ENCODE measurements at places on chromosomes 13 and 19.

GRCh38 chr13:95707442-95708390, 30.8 kb downstream of the DNAJC3 start:
- no peak for DNase-seq

DNA sequence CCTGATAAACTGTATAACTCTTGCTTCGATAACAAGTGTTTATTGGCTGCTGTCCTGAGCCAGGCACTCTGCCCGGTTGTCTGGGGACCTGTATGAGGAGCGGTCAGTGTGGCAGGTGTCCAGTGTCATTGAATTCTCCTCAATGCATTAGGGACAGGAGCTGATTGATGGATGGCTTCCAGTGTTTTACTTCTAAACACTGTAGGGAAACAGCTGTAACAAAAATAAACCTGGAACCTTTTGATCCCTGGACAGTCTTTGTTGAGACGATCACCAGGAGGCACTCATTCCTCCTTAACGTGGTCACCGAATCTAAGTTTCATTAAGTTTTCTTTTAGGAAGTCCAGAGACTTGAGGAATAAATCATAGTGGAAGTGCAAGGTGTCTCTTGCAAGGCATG, 17.9 kb downstream of the UBAC2 start:
- DNase-seq, result no peak

- no peak for DNase-seq
Observed at GRCh38 chr13:110338441-110339101, 31.5 kb downstream of the COL4A2 start.

DNA sequence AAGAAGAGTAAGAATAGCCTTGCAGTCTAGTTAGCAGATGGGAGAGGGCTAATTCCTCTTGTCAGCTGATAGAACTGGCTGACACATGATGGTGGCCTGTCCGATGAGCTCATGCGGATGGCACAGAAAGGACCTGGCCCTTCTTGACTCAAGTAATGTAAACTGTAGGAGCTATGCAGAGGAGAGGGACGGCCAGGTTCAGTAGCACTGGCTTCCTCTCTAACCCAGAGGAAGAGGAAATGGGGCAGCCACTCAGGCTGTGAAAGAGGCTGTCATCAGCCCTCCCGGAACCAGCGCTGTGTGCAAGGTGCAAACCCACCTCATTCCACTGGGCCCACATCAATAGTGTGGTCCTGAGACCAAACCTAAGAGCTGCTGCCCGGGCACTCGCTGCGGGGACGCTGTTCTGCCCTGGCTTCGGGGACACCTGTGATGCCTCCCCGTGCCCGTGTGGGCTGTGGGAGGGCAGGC, 30.8 kb upstream of the USE1 start:
- DNase-seq, result no peak

- DNase-seq, result no peak
Observed at GRCh38 chr13:44165221-44165888, 208.3 kb upstream of the SERP2 start.

- DNase-seq, result no peak
Observed at GRCh38 chr19:13026462-13027370, 31.4 kb downstream of the NFIX start.

Data from non-pigmented ciliary epithelial cell (primary cell).